ENCODE measurements at places on chromosomes 12 and 14.

- no peak for DNase-seq
Measured at GRCh38 chr12:98909746-98910145, 264.7 kb downstream of the APAF1 start.

- DNase-seq = no peak
Measured at GRCh38 chr14:44170556-44170955, 336.5 kb downstream of the FSCB start.

DNA sequence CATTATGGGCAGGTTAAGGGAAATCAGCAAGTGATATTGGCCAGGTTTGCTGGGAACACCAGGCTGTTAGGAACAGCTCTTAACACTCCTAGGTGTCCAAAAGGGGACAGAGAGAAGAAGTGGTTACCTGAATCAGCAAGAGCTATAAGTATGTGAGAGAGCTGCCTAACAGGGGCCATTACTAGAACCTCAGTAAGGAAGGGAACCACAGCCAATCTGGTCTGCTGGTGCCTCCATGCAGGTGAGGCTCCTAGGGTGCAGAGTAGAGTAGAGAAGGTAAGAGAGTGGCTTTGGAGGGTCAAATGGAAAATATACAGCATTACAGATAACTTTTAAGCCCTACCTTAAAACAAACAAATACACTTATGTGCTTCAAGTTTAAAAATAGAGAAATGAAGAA, 36.6 kb upstream of the CCT2 start:
- DNase-seq = no peak

GRCh38 chr14:55707365-55707804, 127.4 kb downstream of the KTN1 start:
- peak; percentile 24 for DNase-seq

DNA sequence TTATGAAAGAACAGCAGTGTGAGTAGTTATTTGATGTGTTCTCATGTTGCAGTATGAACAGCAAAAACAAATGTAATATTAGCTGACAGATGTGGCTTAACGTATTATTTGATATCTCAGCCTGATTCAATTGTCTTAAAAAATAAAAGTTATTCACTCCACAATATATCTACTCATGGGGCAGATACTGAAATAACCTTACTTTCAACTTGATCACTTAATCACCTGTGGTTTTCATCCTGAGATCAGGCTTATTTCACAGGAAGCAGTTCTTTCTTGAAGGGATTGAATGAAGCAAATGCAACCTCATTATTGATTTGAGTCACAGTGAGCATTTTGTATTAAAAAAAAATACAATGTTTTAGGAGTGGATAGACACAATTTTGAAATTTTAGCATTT, 90.3 kb downstream of the AKAP6 start:
- no peak for DNase-seq

DNA sequence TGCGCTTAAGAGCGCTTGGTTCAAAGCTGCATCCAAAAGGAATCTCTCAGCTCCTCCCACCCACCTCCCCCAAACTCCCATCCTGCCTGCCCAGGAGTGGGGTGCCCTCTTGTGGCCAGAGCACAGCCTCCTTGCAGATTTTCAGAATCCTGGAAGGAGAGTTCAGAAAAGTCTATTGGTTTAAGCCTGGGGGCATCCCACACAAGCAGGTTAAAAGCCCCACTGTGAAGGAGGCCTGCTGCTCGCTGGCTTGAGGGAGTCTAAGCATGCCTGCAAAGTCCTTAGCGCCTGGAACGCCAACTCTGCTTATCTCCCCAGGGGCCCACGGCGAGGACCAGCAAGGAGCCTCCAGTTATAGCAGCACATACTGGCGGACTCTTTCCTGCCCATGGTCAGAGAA, 297.1 kb downstream of the KSR2 start:
- no peak for DNase-seq

GRCh38 chr12:104716172-104716571, 241.9 kb downstream of the SLC41A2 start:
- no peak for DNase-seq

DNA sequence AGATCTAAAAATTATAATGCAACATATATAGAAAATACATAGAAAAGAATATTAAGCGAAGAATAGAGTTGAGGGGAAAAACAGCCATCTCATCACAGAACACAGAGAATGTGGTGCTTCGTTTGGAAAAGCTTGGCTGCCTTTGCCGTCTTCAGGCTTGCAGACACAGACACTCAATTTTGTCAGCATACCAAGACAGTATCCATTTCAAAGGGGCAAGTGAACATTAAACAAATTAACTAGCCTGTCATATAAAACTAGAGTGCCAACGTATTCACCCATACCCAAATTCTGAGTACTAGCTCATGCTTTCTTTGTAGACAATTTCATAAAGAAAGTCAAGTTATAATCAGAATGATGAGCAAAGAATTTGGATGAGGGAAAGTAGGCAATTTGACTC, 40.5 kb downstream of the DMAC2L start:
- DNase-seq = no peak

DNA sequence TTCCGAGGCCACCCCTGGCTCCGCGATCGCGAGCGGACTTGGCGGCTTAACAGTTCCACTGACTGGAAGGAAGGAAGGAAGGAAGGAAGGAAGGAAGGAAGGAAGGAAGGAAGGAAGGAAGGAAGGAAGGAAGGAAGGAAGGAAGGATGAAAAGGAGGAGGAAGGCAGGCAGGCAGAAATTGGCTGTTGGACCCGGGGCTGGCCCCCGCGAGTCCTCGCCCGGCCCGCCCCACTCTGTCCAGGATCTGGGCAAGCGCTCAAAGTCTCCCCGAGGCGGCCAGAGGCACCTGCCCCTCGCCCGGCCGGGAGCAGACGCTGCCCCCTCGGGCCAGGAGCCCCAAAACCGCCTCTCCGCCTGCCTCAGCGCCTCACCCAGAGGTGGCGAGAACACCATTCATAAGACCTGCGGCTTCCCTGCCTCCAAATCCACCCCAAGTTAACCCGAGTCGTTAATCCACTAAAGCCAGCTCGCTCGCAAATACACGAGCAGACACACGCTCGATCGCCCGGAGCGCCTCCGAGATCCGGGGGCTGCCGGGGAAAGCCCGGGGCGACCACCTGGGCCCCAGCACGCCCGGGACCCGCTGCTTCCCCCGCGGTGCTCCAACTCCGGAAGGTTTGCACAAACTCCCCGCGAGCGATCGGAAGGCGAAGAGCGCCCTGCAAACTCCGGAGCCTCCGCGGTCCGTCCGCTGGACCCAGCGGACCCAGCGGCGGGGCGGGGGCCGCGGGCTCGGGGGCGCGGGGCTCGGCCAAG, 844 bp downstream of the DPF3 start:
- no peak for DNase-seq

DNA sequence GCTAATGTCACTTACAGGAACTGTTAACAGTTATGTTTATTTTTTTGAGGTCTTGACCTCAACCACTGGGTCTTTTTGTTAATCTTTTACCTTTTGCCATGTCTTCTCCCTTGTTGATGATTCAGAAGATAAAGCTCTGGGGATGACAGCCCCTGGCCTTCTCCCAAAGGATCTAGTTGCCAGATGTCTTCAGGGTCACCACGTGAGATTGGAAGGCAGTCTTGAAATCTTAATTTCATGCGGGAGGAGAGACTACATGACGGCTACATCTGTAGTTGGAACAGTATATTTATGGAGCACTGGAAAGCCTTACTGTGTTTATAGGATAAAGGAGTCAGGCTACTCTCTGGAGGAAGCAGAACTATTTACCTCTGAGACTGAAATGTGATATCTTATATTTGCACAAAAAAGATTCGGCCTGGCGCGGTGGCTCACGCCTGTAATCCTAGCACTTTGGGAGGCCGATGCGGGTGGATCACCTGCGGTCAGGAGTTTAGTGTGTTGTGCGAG, 5.6 kb downstream of the MLEC start:
- no peak for DNase-seq

- no peak for DNase-seq
Measured at GRCh38 chr12:26728205-26729050, 104.6 kb downstream of the ITPR2 start.

GRCh38 chr12:93549174-93549573, 23.3 kb upstream of the SOCS2 start:
- no peak for DNase-seq
